ENCODE measurements at places on chromosomes 3 and 15.

DNA sequence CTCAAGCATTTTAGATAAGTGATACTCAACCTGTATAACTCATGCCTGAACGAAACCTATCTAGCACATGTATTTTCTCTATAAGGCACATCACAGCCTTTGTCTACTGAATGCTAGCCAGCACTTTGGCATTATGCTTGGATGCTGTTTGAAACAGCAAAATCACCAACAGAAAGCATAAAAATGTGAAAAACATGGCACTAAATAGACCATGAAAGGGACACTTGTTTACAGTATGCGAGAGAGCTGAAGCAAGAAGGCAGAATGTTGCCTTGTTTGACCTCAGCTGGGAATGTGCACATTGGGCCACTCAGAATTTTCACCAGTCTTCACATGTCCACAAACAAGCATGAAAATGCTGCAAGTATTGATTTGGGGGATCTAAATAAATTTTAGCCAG lies 59.5 kb downstream of the MINDY2 start:
- no peak for DNase-seq

DNA sequence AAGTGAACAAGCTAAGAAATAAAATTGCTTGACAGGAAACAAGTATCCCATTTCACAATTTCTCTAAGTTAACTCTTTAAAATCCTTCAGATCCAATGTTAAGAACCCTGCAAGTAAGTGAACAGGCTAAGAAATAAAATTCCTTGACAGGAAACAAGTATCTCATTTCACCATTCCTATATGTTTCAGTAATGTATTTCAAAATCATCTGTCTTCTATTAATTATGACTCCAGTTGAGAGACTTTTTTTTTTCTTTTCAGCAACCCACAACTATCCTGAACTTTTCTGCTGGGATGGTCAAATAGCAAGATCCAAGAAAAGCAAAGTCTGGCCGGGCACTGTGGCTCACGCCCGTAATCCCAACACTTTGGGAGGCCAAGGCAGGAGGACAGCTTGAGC lies 2.4 kb upstream of the SLC12A6 start:
- no peak for DNase-seq

GRCh38 chr3:187020376-187020775 lies 90.0 kb downstream of the ST6GAL1 start:
- DNase-seq, result no peak

DNA sequence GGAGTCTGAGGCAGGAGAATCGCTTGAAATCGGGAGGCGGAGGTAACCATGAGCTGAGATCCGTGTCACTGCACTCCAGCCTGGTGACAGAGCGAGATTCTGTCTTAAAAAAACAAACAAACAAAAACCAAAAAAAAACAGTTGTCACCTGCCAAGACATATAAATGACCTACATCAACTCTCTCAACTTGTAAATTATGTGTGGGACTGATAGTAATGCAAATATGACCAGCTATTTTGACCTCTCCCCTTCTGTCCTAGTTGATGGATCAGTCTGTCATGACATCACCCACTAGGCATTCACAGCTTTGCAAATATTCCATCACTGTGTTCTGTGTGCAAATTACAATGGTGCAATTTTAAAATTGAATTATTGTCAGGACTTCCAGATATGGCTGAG lies 175.4 kb downstream of the EBLN2 start:
- DNase-seq, result no peak

DNA sequence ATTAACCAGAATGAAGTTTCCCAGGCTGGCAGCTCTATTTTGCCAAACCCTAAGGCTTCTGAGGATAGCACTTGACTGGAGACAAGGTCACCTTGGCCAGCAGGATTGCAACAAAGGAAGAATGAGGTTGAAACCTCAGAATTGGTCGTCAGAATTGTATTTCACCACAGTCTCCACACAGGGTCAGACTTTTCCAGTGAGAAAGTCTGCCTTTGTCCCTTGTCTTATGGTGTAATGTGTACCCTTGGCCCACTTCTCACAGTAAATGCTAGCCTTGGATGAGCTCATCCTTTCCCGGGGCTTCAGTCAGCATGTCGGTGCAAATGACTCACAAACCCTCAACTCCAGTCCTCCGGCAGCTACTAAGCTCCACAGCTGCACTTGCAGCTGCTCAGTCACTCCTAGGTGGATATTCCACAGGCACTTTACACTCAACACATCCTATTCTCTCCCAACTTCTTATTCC lies 19.7 kb downstream of the SSR3 start:
- no peak for DNase-seq

DNA sequence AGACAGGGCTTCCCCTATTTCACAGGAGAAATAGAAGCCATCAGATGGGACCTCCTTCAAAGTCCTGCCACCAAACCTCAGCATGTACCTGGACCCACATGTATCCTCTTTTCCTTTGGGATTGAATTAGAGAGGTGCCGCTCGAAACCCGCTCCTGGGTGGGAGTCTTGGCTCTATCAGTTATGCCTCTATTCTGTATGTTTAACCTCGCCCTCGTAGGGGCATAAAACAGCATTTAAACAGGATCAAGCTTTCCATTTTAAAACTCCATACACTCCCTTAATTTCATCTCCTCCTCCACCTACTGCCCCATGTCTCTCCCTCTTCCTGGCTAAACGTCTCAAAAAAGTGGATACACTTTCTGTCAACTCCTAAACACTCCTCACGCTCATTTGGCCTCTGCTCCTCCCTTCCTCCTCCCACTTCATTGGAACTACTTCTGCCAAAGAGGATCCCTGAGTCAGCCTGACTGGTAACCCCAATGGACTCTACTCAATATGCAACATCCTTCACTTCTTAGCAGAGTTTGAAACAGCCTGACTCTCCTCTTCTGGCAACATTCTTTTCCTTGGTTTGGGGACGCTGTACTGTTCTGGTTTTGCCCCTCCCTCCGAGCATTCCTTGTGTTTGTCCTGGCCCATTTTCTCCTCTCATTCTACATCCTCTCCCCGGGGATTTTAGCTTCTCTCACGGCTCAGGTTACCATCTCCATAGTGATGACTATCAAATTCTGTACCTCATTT lies 23.0 kb upstream of the MUC20 start:
- no peak for DNase-seq

DNA sequence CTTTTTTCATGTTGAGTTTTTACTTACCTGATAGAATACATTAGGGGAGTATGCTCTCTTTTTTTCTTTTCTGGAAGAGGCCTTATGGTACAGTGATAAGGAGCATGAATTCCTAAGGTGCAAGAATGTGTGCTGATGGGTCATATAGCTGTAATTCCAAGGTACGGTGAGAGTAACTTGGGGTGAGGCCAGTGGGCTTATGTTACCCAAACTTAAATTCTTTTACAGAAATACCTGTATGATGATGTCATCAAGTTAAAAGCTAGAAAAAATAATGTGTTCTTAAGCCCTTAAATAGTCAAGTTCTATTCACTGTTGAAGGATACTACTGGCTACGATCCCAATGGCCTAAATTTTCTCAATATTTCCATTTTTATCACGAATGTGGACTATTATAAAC lies 111.2 kb downstream of the GMPS start:
- no peak for DNase-seq

- no peak for DNase-seq
Observed at GRCh38 chr3:62183087-62183486, 190.3 kb downstream of the FEZF2 start.

- DNase-seq, result peak; percentile 69
Observed at GRCh38 chr3:52108302-52109232, 45.7 kb downstream of the POC1A start.

DNA sequence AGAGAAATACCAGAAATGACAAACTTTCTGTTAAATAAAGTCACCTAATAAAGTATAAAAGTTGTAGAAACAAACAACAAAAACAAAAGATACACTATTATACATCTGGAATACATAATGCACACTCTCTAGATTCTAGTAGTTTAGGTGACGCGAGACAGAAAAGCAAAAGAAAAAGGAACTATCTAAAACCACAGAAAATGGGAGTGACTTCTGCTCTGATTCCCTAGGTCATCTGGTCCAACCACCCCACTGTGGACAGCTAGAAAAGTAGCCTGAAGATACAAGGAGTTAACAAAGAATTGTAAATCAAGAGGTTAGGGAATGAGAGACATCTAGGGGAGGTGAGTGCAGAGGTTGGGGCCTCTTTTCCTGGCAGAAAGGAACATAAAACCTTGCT lies 39.1 kb downstream of the DHX36 start:
- no peak for DNase-seq

GRCh38 chr3:194206320-194206719 lies 70.4 kb downstream of the HES1 start:
- peak; percentile 82 for DNase-seq

DNA sequence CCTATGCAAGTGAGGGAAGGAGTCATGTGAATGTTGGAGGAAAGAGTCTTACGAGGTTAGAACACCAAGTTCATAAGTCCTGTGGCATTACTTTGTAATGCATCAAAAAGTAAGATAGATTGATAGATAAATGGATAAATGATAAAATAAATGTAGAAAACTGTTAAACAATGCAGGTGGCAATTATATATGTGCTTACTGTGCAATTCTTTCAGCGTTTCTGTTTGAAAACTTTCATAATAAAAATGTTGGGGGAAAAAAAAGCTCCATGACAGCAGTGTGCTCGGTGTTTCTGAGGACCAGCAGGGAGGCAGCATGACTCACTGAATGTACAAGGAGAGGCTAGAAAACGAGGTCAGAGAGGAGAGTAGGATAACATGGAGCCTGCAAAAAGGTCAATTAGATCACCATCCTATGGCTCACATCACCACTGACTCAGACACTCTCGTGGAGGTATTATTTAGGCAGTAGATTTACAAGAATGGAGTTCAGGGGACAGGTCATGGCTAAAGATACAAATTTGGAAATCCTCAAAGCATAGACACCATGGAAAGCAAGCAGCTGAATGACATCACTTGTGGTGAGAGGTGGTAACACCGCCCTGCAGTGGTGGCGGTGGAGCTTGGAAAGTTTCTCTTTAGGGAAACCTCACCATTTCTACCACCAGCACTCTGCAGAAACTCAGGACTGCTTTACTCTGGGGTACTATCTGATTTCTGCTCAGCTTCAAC lies 219.8 kb downstream of the CTNNB1 start:
- no peak for DNase-seq

DNA sequence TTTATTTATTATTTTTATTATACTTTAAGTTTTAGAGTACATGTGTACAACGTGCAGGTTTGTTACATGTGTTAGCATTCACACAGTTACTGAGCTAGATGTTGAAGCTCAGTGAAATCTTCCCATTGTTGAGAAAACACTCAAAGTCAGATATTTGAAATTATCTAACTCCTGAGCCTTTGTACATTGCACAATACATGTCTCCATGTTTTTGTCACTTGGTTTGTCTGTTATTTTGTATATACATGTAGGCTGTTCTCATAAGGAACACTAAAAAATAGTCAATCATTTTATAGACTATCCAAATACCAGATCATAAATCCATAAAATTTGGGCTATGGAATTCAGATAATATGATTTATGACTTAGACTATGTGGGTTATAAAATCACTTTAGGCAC lies 1126.5 kb downstream of the NSUN3 start:
- no peak for DNase-seq

DNA sequence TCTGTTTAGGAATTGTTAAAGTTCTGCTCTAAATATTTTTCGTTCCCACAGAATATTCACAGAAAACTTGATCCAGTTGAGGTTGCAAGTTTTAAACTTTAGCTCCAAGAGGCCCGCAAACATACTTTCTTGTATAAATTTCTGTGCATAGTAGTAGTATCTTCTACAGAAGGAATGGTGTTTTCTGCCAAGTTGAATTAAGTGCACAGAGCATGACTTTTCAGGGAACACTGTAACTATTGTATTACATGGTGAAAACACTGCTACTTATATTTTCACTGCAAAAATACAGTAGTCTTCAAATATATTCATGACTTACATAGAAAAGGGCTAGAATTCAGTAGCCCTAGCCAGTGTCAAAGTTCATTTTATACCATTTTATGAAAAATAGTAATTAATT lies 67.0 kb downstream of the SUCNR1 start:
- no peak for DNase-seq

DNA sequence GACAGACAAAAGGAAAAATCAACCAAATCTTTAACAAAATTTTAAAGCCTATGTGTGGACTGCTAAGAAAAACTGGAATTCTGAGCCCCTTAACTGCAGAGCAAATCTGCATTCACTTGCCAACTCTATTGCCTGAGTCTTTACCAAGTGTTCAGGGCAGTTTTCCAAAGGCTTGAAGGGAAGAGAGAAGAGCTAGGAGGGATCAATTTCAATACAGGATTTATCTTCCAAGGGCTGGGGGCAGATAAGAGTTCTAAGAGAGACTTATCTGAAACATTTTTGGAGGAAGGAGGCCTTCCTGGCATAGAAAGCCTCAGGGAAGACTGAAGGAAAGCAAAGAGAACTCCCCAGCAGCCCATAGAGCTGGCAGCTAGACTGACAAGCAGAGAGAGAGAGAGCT lies 31.4 kb upstream of the LSAMP start:
- no peak for DNase-seq

- DNase-seq, result no peak
Observed at GRCh38 chr3:65532215-65532614, 506.5 kb downstream of the MAGI1 start.

GRCh38 chr15:72207558-72208085 lies 10.0 kb upstream of the GRAMD2A start:
- no peak for DNase-seq

- DNase-seq, result peak; percentile 25
Observed at GRCh38 chr3:172885704-172886103, 135.2 kb downstream of the ECT2 start.

DNA sequence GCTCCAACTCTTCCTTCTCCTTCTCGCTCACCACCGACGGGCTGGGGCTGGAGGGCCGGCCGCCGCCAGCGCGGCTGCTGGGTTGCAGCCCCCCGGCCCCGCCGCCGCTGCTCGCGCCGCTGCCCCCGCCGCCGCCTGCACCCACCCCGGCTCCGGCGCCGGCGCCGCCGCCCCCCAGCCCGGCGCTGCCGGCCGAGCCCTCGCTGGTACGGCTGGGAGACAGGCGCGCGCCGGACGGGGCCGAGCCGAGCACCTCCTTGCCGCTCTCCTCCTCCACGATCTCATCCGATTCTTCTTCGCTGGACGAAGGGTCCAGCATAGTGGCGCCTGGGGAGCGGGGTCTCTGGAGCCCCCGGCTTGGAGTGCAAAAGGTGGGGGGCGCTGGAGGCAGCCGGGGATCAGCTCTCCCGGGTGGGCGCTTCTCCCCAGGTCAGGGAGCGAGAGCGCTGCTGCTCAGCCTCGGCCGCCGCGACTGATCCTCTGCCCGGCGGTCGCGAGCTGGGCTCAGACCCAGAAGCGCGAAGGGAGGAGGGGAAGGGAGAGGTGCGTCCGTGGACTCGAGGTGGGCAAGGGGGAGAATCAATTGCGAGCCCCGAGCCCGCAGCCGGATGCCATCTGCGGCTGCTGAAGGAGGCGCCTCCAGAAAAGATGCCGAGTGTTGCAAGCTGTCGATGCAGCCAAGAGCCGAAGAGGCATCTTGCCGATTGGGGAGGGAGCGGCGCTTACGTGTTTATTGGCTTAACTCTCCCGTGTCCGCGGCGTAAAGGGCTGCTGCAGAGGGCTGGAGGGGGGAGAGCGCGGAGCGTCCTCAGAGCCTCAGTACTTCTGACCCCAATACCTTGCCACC lies at the start of gene CADPS:
Gene CADPS, minus strand, starts transcription at position 706 of the 847 bp plus-strand sequence. Its CDS starts 387 bp downstream, at position 319.
- DNase-seq, result peak; percentile 83

- no peak for DNase-seq
Observed at GRCh38 chr3:49134471-49135265, 1.8 kb upstream of the LAMB2 start.

- DNase-seq, result no peak
Observed at GRCh38 chr3:135020181-135020580, 225.1 kb downstream of the EPHB1 start.

GRCh38 chr3:63228087-63228486 lies 50.0 kb upstream of the SYNPR start:
- DNase-seq, result no peak

- no peak for DNase-seq
Observed at GRCh38 chr15:69980341-69981059, 117.2 kb downstream of the TLE3 start.
